GM13977 (cell line): ENCODE measurements at places on chromosomes 3 and 15.

DNA sequence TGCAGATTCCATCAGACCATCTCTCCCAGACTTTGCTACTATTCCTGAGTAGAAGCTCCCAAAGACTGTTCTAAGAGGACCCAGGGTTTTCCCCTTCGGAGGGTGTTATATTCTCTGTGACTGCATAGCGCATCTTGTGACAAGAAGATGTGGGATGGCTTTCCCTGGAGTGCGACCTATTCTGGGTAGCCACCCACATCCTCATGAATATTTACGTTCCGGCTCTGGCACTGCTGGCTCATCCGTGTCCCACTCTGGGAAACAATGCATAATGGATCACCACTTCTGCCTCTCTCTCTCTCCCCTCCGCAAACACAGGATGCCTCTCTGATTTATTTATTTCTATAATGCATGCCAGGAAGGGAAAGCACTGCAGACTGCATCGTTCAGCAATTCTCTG, 166.1 kb downstream of the PYDC2 start:
- no peak for DNase-seq

- DNase-seq, result no peak
These were observed 83.9 kb upstream of the KCNAB1 start for GRCh38 chr3:156036258-156037053.

DNA sequence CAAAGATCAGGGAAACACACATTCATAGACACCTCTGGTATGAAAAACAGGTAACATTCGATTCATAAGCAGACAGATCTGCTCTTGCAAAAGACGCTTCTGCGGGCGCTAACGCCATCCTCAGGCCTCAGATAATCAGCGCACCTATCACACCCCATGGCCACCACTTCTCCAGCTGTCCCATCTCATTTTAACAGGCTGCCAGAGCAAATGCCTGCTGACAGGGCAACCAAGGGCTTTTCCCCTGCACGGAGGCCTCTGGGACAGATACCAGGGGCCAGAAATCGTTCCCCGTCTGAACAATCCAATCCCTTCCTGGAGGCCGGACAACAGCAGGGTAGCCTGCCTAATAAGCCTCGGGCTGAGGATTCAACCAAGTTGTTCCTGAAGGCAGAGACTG, 15.2 kb downstream of the ABCC5 start:
- DNase-seq, result no peak

- no peak for DNase-seq
These were observed 48.1 kb downstream of the PLCL2 start for GRCh38 chr3:16932877-16933276.

DNA sequence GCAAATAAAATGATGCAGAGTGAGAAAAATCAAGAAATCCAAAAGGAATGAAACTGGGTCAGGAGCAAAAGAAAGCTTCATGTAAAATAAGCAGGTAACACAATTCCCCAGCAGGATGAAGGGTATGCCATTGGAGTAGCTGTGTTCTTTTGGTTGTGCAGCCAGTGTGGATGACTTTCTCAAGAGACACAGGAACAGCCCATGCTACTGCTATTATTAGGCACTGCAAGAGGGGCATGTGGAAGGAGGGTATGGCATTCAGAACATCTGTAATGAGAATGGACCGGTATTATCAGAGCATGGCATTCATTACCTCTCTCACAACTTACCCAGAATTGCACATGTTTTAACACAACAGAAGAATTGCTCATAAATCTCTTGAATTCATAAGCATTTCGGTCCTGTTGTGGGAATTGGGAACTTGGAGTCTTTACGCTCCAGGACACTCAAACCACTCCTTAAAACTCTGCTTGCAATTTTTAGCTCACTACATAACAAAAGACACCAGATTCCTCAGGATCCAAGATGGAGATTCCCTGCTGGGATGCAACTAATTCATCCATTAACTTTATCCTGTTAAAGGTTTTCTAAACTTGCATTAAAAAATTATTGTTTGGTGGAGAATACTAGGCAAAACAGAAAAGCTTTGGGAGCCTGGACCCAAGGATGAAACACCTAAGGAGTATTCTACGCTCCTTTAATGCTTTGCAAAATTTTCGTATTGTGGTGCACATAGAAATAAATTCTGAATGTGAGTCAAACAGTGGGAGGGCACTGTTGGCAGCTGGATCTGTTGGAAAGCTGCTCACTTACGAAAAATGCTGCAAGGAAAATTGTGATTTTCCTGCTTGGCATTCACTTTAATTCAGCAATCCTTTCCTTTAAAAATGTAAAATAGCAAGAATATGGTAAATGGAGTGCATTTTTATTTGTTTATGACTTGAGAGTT, 34.6 kb upstream of the CDIN1 start:
- no peak for DNase-seq

GRCh38 chr3:40939030-40939740, 260.1 kb upstream of the CTNNB1 start:
- DNase-seq, result no peak

DNA sequence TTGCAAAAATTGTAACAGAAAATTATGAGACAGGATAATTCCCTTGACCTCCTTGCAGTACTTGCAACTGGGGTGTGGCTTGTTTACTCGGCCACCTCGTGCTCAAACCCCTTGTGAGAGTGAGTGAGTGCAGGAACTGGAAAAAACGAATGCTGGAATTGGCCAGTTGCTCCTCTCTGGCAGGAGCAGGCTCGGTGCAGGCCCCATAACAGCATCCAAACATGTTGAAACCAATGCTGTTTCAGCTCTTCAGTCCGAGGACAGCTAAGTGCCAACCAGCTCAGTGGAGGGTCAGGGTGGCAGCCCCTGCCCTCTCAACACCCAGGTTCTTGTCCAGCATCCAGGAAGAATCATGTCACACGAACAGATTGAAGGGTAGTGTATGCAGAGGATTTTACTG, 36.9 kb downstream of the METTL6 start:
- no peak for DNase-seq
